ENCODE measurements at places on chromosomes 2 and 18. TPM values are rescaled to one million over a fixed set of nuclear protein-coding genes. Genes with fewer than 3 reads are reported as not detected.

TUBA3E gene
- not detected for total RNA-seq

GRCh38 chr2:134193006-134193405, 60.9 kb upstream of the MGAT5 start:
- H3K36me3 ChIP-seq, result no peaks in the 10 kb centered on the region
- DNase-seq, result no peak
- no peaks in the 10 kb centered on the region for H3K4me1 ChIP-seq
- H3K4me3 ChIP-seq, result no peak overlapping the region

DNA sequence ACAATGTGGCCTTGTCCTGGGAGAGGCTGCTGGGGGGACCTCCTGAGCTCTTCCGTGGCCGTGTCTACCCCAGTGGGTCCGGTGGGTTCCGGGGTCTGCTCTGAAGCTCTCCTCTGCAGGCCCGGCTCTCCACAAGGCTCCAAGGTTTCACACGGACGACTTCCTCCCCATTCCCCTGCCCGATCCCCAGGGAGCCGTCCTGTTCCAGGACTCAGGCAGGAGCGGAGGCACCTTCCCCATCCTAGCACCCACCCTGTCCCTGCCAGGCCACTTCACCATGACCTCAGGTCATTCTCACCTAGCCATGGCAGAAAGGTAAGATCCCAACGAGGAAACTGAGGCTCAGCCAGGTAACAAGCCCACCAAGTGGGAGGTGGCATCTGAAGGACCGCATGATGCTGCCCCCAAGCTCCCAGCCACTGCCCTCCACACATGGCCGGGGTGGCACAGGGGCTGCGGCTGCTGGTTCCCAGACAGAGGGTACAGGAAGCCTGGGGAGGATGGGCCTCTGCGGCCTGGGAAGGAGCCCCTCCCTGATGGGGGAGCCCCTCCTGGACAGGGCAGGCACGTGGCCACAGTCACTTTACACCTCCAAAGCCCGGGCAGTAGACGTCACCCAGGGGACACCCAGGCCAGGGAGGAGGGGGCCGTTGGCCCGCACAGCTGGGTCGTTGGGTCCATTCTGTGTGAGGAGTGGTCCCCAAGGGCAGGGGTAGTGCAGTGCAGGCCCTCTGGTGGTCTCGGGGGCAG, 274.0 kb downstream of the NDUFA10 start:
- H3K36me3 ChIP-seq, result no peaks in the 10 kb centered on the region
- DNase-seq, result no peak
- peaks cover 4% of the 10 kb centered on the region for H3K4me1 ChIP-seq
- H3K27me3 ChIP-seq, result no peaks in the 10 kb centered on the region
- no peak overlapping the region for H3K4me3 ChIP-seq
- no peak overlapping the region for H3K27ac ChIP-seq

TACR1 gene
- 5.1 TPM for total RNA-seq

DNA sequence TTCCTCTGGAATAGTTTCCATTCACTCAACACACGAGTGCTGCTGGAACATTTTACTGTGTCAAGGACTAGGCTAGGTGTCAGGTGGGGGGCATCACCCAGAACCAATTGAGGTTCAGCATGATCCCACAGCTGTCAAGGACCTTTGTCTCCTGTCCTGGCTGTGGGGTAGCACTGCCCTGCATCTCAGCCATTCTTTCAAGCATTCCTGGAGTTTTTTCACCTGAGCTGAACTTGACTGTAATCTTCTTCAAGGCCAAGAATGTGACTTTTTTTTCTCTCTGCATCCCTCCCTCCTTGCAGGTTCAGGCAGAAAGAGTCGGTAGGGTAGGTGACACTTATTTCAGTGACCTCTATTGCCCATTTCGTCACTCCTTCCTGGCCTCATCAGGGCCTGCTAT, 3.5 kb downstream of the MAPK4 start:
- peaks cover 2% of the 10 kb centered on the region for H3K4me1 ChIP-seq
- DNase-seq, result no peak
- no peaks in the 10 kb centered on the region for H3K36me3 ChIP-seq

DNA sequence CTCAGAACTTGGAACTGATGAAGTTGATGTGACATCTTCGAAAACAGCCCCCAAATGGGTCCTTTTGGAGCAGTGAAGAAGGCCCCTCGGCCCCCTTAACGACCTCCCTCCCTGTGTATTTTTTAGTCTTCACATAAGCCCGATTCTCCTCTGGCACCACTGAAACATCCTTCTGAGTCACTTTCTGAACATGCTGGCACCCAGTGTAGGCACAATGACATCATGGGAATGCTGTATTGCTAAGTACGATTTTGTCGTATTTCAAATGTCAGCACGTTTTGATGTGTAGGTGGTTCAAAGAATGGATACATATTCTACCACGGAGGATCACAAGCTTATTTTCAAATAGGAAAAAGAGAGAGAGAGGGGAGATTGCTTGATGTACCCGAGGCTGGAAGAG, 111.7 kb upstream of the RIOK3 start:
- no peaks in the 10 kb centered on the region for H3K4me1 ChIP-seq
- no peak overlapping the region for H3K27ac ChIP-seq
- no peaks in the 10 kb centered on the region for H3K36me3 ChIP-seq

HJURP gene
- 0.94 TPM for total RNA-seq

- H3K4me3 ChIP-seq, result no peak overlapping the region
- DNase-seq, result no peak
- H3K27me3 ChIP-seq, result no peaks in the 10 kb centered on the region
These were observed 1325.0 kb upstream of the CDH2 start for GRCh38 chr18:29501952-29502351.

- no peaks in the 10 kb centered on the region for H3K27me3 ChIP-seq
- no peak for DNase-seq
These were observed 45.1 kb upstream of the SERTAD2 start for GRCh38 chr2:64698668-64699444.

RAD51AP2 gene
- total RNA-seq, result not detected

RSAD2 gene
- total RNA-seq, result 4.5 TPM
